ENCODE measurements at places on chromosomes 7 and 10.

DNA sequence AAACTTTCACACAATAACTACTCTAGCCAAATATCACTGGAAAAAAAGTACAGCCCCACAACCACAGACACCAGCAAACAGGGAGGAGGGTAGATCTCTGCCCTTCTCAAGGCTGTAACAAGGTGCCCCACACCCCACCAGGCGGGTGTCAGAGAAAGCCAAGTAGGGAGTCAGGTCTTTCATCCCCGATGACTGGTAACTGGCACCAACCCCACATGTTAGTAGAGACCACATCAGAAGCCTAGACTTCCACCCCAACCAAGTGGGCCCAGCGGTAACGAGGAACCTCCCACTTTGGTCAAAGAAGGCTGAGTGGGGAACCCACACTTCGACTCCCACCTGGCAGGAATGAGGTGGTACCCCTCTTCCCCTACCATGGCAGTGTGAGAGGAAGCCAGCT is 16.4 kb upstream of the RUFY2 start:
- DNase-seq: peak; percentile 63

- DNase-seq: peak; percentile 77
Measured at GRCh38 chr7:44615149-44615611, 8.8 kb downstream of the OGDH start.

DNA sequence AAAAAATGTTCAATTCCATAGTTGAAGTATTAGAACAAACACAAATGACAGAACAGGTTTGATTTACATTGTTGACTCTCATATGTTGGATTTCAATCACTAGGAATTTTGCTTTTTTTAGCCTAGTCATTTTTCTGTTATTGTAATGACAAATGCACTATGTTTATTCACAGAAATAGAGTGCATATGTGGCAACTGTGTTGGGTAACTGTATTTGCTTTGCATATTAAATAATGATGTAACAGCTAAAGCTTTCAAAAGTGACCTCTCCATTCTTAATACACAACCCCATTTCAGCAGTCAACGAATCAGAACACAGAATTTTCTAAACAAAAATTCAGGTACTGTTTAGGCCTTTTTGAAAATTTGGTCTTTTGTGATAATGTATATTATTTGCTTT is 54.0 kb upstream of the SLC26A5 start:
- DNase-seq: no peak

DNA sequence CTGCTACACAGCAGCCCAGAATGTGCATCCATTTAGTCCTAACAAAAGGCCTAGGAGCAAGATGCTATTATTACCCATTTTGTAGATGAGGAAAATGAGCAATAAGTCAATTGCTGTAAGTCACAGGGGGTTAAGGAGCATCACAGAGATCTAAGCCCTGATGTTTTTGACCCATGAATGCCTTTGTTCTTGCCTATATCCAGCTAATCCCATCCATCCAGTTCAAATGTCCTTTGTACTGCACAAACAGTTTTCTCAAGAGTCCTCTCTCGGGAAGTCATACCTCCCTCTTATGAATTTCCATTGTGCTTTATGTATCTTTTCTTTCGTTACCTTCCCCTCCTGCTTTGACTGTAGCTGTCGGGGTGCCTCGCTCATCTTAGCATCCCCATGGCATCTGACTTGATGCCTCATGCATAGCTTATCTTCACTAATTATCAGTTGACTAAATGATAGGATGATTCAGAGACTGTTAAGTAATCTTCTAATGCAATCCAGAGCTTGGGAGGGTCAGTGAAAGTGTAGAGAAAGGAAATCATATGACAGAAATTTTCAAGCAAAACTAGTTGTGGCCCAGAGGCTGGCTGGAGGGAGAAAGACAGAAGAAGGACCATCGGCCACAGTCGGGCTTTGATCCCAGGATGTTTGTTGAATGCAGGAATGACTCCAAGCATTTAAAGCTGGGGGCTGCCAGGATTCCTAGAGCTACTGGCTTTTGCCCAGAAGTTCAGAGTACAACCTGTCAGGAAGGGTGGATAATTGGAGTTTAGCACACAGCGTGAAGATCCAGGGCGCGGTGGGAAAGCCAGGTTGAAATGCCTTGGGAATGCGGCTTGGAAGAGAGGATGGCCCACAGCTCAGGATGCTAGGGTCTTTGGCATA is 23.5 kb downstream of the BLVRA start:
- no peak for DNase-seq

GRCh38 chr7:52501696-52502095 is 533.7 kb upstream of the POM121L12 start:
- no peak for DNase-seq

GRCh38 chr7:128425850-128426249 is 16.1 kb upstream of the IMPDH1 start:
- peak; percentile 93 for DNase-seq

- no peak for DNase-seq
Measured at GRCh38 chr10:78613132-78613531, 455.6 kb upstream of the ZMIZ1 start.

DNA sequence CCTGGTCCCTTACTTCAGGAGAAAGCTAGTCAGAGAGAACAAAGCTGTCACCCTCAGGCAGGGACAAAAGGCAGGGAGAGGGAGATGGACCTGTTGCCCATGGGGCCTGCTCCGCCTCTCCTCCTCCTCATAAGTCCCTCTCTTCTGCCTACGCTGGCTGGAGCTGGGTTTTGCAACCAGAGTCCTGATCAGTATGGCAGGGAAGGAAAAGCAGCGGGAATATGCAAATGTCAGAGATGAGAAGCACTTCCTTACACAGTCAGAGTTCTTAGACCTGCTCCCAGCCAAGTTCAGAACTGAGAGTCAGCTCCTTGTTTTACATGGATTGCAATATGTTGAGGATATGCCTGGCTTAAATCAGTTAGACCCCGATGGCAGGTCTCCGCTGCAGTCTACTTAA is 231.1 kb downstream of the ADAM12 start:
- DNase-seq: no peak

- no peak for DNase-seq
Measured at GRCh38 chr7:14600766-14601367, 301.7 kb downstream of the DGKB start.

DNA sequence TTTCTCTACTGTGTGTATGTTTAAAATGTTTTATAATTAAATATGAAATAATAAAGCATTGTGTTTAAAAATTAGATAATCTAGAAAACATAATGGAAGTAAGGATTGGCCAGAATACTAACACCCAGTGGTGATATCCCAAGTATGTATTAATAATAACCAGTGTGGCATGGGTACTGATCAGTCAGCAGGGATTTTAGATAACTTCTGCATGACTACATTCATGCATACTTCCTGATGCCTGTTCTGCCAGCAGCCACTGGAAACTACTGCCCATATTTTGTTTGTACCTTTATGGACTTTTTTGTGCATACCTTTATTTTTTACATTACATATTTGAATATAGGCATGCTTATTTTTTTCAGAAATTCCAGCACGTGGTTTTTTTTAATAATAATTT is 156.6 kb upstream of the TMEM196 start:
- no peak for DNase-seq

DNA sequence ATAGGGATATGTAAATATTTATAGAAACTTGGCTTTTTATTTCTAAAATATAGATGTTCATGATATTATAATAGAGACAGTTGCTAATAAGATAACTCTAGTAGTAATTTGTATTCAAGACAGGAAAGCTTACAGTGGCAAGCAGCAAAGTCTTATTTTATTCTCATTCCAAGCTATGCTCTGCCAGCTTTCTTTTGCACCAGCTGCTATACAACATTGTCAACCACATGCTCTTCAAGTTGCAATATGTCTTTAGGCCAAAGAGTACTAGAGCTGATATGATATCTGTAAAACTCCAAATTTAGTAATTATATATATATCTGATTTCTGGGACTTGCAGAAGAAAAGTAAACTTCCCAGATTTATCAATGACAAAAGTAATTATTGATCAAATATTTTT is 350.1 kb downstream of the HGF start:
- no peak for DNase-seq

- peak; percentile 50 for DNase-seq
Measured at GRCh38 chr7:157358041-157358752, 21.4 kb downstream of the DNAJB6 start.

GRCh38 chr10:35882422-35883150 is 240.5 kb upstream of the FZD8 start:
- no peak for DNase-seq

- DNase-seq: no peak
Measured at GRCh38 chr10:56547163-56547562, 186.1 kb upstream of the ZWINT start.

DNA sequence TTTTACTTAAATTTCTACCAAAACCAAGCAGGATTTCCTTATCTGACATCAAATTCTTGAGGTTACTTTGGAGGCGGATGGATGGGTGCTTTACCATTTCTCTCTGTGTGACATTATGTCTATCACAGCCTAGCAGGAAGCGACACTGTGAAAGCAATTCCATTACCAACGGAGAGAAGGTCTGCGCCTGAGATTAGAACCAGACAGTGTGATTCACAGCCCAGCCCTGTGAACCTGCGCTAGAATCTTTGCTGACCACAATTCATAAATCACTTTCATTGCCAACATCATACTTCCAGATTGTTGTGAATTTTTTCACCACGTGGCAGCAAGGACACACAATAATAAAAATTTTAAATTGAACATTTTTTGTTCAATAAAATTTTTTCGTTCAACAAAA is 126.5 kb downstream of the CUBN start:
- DNase-seq: peak; percentile 84

DNA sequence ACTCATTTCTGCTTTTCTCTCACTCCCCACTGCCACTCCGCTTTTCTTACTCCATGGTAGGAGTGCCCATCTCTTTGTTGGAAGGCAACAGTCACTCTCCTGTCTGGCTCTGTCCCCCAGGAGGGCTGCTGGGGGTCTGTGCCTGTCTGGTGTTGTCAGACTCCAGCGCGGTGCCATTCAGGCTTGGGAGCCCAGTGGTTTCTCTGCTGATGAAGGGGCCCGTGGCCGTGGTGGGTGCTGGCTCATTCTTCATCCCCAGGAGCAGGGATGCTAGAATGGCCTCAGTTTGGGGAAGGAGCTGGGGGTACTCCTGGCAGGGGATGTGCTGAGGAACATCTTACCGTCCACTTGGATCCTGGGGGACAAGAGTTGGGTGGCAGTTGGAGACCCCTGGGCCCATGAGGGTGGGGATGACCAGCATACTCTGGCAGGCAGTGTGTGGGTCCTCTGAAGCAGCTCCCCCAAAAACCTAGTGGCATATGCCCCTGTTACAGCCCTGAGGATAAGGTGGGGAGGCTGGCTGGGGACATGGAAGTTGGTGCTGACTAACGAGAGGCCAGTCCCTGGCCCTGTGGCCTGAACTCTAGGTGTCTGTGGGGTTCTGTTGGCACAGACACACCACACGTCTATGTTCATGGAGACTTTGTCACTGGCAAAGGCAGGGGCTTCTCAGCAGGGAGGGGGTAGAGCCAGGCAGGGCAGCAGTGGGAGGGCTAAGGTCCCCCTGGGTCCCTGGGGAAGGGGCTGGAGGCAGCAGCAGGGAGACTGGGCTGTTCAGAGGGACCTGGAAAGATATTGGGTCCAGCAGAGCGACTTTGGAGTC is 102.8 kb upstream of the RET start:
- DNase-seq: no peak

DNA sequence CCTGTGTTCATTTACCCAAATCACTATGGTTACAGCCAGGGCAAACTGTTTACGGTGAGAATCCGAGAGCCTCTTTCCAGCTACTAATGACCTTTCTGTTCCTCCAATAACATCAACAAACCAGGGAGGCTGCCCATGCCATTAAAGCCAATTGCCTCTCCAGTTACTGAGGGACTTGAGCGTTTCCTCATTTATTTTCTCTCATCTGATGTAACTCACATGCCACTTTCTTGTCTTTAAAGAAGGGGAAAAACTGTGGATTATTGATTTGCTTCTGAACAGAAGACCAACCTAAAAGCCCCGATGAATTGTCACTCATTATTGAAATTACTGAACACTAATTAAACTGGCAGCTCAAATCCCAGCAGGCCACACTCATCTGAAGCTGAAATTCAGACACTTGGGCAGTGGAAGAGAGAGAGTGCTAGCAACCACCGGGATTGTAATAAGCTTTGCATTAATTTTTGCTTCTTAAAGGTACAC is 595.8 kb upstream of the MKI67 start:
- DNase-seq: no peak

DNA sequence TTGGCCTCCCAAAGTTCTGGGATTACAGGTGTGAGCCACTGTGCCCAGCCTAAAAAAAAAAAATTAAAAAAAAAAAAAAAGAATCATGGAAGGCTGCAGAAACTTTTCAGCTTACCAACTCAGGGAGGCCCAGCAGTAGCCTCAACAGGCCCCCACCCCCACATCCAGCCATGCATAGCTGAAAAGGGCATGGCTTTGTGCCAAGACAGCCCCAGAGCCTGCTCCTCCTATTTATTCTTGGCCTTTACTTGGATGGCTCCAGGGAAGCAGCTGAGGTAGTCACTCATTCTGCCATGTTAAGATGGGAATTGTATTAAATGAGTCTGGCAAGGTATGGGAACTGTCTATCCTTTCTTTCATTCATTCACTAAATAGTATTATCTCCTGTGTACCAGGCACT is 13.7 kb upstream of the CNNM2 start:
- DNase-seq: no peak

Measured in activated effector memory CD4-positive, alpha-beta T cell treated with anti-CD3 and anti-CD28 coated beads, Interleukin-2, amount 50 U/mL, for 16 hours (primary cell).